ENCODE measurements at places on chromosomes 16 and 17.

GRCh38 chr17:12928736-12929135 is 89.1 kb downstream of the ELAC2 start:
- no peak for DNase-seq

GRCh38 chr17:39627047-39627711 is 427 bp downstream of the PPP1R1B start:
- no peak for DNase-seq

DNA sequence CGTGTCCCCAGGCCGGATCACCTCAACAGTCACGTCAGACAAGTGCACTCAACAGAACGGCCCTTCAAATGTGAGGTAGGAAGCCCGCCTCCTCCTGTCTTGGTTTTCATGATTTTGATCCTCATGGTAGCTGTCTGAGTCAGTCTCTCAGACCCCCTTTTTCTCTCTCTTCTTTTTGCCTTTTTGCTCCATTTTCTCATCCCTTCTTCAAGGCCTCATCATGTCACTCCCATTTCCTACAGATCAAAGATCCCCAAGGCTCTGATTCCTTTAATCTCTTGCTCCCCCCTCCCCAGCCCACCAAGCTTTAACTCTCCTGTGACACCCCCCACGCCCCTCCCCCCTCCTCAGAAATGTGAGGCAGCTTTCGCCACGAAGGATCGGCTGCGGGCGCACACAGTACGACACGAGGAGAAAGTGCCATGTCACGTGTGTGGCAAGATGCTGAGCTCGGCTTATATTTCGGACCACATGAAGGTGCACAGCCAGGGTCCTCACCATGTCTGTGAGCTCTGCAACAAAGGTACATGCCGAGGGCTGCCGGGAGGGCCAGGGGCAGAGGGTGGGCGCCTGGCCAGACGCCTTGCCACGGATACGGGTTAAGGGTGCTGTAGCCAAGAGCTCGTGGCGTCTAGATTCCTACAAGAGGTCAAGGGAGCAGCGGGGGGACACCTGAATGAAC is 2.0 kb downstream of the MAZ start:
- DNase-seq: no peak

DNA sequence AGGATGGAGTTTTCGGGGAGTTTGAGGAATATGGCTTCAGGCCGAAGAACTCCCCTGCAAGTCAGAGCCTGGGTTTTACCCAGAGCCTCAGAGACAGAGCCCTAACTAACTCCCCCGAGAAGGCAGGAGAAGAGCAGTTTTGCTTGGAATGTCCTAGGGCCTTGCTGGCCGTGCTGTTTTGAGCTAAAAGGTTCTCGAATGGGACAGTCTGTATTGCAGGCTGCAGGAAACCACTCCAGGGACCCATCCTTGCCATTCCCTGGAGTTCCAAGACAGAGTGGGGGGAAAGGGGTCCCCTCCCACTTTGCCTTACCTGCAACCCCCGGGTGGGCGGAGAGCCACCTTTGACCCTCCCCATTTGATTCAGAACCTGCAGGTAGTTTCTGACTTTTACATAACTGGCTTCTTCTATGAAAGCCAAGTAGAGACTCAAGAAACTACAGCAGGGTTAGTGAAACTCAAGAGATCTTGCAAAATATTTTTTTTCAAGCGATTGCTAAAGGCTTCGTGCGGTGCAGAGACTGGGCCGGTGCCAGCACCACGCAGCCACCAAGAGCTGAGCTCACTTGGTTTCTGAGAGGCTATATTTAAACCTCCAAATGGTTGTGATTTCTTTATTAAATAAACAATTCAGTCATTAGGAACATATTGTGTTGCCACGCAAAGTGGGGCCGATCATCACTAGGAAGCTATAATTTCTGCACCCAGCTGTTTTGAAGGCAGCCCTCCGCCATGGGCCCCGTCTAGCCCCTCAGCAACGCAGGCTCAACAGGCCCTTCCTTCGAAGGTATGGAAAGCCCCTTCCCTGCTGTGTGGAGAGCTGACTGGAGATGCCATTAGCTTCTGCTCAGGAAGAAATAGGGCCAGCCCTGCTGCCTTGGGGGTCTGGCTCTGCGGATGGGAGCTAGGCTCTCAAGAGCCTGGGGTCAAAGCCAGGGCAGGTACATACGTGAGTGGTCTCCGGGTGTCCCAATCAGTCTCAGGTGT is 223.0 kb downstream of the NTN1 start:
- no peak for DNase-seq

DNA sequence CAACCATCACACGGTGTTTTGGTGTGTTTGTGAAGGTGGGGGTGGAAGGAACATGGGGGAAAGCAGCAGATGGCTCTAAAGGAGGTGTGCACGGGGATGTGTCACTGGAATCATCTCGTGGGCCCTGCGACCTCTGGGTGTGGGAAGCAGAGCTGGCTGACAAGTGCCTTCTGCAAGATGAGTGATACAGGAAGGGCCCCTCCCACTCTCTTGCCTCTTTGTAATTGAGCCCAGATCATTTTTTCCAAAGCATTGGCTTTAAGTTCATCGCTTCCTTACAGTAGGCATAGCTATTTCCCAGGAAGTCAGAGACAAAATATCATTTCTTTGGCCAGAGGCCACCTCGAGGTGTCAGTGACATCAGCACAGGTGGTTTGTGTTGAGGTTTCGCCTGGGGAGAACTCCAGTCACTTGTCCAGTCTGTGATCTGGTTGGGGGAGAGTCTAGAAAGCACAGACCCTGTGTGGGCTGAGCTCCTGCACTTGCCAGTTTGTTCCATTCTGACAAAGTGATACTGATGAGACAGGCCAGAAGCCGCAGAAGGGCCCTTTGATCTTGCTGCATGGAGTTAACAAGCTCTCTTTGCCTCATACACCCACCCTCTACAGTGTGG is 20.6 kb upstream of the SNTB2 start:
- DNase-seq: no peak

DNA sequence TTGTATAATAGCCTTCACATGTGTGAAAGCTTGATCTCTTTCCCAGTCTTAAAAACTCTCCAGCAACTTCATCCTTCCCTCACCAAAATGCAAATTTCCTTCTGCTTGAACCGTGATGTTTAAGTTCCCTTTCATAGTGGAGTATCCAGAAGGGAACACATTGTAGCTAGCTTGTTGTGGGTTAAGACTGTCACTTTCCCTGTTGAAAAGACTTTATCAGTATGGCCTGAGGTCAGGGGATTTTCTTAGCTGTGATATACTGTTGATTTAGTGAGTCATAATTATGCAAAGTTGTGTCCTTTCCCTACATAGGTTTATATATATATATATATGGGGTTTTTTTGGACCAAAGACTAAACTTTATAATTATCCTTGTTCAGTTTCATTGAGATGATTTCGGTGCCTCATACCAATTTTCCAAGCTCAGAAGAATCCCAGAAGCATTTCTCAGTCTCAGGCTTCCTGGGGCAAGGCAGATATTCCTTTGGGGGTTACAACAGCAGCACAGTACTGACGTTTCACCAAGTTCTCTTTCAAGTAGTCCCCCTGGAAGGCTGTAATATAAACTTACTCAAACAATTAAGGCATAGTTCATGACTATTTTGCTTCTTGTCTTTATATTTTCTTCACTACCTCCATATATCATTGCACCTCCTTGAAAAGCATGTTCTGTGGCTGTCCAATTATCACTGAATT is 35.7 kb downstream of the ESRP2 start:
- no peak for DNase-seq

- no peak for DNase-seq
These were observed 8.1 kb downstream of the GLIS2 start for GRCh38 chr16:4323845-4324488.

DNA sequence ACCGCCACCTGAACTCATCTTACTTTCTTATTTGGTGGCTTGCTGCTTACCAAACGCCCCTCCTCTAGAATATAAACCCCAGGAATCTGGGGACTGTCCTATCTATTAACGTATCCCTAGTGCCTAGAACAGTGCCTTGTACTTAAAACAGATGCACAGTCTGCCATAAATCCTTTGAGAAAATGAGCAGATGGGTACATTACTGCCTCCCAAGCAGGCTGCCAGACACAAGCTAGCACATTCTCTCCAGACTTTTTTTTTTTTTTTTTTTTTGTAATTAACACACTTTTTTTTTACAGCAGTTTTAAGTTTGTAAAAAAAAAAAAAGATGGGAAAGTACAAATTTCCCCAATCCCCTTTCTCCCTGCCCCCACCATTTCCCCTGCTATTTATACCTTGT is 57.3 kb upstream of the RPL38 start:
- DNase-seq: no peak

- no peak for DNase-seq
These were observed 15.0 kb upstream of the RGS9 start for GRCh38 chr17:65121916-65122806.

- no peak for DNase-seq
These were observed 379 bp downstream of the SNX29 start for GRCh38 chr16:11976850-11977375.

DNA sequence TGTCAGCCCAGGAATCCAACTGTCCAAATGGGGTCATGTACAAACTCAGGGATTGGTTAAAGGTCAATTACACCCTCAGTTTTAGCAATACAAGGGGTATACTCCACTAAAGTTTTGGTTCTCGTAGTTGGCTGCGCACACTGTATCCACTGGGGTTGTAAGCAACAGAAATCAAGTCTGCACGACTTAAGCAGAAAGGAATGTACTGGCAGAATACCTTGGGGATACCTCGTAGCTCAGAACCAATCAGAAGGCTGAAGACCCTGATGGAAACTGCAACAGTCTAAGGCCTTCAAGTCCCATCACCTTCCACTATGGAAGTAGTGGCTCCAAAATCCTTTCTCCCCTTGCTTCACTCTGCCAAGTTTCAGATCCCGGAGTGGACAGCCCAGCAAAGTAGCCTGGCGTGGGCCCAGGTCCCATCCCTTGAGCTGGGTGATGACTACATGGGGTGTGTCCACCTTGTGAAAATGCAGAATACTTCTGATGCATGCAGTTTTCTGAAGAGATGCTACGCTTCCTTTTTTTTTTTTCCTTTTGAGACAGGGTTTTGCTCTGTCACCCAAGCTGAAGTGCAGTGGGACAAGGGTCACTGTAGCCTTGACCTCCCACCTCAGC is 21.1 kb upstream of the RPH3AL start:
- no peak for DNase-seq
